ENCODE measurements at places on chromosomes 4 and X.

GRCh38 chr4:104815665-104816064 lies 321.0 kb upstream of the CXXC4 start:
- DNase-seq = no peak

GRCh38 chrX:30920271-30920670 lies 31.2 kb upstream of the TAB3 start:
- DNase-seq = no peak

DNA sequence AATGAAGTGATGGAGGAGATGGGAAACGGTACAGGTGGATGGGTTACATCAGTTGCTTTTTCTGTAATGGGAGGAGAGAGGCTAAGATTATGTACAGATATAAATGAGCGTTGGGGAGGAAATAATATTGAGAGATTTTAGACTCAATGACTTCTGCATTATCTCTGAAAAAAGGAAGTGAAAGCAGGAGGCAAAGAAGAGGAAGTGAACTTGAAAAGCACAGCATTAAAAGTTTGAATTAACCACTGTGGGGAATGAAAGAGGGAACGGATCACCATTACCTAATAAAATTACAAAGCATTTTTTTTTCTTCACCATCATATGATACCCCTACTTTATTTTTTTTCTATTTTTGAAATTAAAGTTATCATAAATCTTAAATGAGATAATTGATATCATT lies 1025.5 kb downstream of the RPA4 start:
- DNase-seq = no peak

GRCh38 chr4:157114671-157115070 lies 38.7 kb downstream of the GLRB start:
- no peak for DNase-seq

DNA sequence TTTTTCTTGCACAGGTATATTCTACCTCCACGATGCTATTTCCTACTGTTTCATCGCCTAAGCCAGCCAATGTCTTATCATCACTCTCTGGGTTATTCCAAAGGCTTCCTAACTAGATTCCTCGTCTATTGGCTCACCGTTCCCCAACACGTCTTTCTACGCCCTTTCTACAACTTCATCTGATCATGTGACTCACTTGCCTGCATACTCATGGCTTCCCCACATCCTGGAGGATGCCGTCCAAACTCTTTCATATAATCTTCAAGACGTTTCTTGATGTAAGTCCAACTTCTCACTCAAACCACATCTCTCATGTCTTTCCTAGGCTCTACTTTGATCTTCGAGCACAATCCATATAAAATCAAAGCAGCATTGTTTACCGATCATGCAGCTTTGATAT lies 322.0 kb upstream of the PPARGC1A start:
- peak; percentile 5 for DNase-seq

GRCh38 chr4:8856835-8857621 lies 14.6 kb downstream of the HMX1 start:
- DNase-seq = no peak

GRCh38 chrX:51802917-51803688 lies 59.9 kb downstream of the GSPT2 start:
- DNase-seq = peak; percentile 16

GRCh38 chr4:45475548-45475947 lies 648.3 kb downstream of the GABRG1 start:
- DNase-seq = no peak

- no peak for DNase-seq
Observed at GRCh38 chr4:184424993-184425758, 49.2 kb downstream of the IRF2 start.

GRCh38 chrX:131830400-131831184 lies 192.5 kb upstream of the STK26 start:
- DNase-seq = peak; percentile 68

DNA sequence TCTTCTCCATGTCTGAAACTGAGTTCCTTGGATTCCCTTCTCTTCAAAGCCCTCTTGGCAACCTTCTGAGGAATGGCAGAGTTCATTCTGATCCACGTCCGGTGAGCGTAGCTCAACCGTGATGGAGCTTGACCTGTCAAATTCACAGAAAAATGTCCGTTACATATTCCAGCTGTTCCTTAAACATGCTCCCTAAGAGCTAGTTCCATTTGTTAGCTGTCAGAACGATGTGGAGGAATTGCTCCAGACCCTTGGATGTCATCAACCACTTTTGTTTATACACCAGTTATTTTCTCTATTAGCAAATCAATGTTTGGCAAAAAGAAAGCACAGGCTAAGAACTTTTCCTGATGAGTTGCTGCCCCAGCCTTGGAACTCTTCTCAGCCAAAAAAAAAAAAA lies 50.1 kb downstream of the NHS start:
- no peak for DNase-seq

GRCh38 chr4:152138451-152138850 lies 377.6 kb upstream of the GATB start:
- DNase-seq = no peak

GRCh38 chr4:54588404-54588803 lies 69.4 kb upstream of the KIT start:
- DNase-seq = no peak

DNA sequence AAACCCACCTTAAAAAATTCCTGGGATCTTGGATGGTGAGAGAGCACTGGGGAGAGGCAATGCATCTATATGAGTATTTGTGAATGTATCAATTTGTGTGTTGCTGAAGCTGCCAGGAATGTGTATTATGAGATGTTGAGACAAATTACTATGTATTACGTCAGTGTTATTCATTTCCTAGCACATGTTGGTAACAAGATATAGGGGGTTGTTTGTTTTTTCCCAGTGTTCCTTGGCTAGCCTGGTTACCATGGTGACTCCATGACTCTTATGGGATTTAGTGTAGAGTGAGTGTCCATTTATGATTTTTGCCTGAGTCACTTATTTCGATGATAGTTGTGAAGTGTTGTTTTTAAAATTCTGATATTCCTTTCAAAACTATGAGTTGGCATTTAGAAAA lies 65.6 kb downstream of the RAB40A start:
- DNase-seq = peak; percentile 68

DNA sequence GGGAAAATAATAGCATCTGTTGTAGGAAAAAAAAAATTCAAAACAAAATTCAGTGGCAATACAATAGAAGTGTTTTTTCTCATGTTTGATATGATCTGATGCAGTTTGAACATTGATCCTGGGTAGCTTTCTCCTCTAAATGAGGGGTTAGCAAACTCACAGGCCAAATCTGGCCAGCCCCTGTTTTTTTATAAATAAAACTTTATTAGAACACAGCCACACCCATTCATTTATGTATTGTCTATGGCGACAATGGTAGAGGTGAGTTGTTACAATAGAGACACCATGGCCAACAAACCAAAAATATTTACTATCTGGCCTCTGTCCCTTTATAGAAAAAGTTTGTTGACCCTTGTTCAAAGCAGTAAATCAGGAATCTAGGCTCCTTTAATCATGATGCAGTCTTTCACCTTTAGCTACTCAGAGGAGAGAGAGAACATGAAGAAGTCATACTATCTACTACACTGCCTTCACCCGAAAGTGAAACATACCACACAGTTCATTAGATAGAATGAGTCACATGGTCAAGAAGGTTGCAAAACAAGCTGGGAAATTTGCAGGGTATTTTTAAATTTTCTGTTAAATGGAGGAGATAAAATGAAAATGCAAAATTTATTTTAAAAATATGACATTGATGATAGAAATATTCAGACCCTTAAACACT lies 186.6 kb upstream of the MAOA start:
- no peak for DNase-seq

Data from astrocyte of the cerebellum (primary cell).